Vagina (tissue), 2 donors: ENCODE measurements at places on chromosomes 4 and X.

DNA sequence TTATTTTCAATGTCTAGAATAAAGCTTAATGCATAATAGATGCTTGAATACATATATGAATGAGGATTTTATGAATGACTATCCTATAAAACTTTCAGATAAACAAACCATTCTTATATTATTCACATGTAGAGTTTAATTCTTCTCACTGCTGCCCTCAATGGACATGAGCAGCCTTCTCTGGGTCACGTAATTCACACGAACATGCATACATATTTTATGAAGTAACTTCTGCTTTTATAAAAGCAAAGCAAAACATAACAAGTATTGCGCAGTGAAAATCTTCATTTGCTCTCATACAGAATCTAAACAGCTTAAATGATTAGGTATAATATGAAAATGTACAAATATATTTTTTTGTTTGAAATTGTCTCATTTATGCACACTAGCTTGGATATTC, 116.7 kb downstream of the TMA16 start:
- no peak for DNase-seq

- DNase-seq: peak; percentile 87
Observed at GRCh38 chrX:129651756-129652564, 2.8 kb downstream of the APLN start.

DNA sequence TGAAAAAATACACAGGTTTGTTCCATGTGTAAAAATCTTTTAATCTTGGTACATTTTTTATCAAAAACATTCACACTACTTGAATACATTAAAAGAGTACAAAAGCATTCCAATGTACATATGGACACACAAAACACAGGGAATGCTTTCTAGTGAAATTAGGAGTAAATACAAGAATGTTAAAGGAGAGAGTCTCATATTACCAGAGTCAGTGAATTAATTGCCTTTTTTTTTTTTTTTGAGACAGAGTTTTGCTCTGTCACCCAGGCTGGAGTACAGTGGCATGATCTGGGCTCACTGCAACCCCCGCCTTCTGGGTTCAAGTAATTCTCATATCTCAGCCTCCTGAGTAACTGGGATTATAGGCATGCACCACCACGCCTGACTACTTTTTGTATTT, 17.0 kb downstream of the XIAP start:
- no peak for DNase-seq

GRCh38 chr4:14596904-14597303, 405.4 kb upstream of the CPEB2 start:
- no peak for DNase-seq

GRCh38 chr4:85187106-85187505, 220.6 kb upstream of the WDFY3 start:
- no peak for DNase-seq

GRCh38 chr4:124104628-124105027, 607.9 kb downstream of the ANKRD50 start:
- no peak for DNase-seq

- no peak for DNase-seq
Observed at GRCh38 chr4:76714226-76714625, 183.7 kb downstream of the SOWAHB start.

DNA sequence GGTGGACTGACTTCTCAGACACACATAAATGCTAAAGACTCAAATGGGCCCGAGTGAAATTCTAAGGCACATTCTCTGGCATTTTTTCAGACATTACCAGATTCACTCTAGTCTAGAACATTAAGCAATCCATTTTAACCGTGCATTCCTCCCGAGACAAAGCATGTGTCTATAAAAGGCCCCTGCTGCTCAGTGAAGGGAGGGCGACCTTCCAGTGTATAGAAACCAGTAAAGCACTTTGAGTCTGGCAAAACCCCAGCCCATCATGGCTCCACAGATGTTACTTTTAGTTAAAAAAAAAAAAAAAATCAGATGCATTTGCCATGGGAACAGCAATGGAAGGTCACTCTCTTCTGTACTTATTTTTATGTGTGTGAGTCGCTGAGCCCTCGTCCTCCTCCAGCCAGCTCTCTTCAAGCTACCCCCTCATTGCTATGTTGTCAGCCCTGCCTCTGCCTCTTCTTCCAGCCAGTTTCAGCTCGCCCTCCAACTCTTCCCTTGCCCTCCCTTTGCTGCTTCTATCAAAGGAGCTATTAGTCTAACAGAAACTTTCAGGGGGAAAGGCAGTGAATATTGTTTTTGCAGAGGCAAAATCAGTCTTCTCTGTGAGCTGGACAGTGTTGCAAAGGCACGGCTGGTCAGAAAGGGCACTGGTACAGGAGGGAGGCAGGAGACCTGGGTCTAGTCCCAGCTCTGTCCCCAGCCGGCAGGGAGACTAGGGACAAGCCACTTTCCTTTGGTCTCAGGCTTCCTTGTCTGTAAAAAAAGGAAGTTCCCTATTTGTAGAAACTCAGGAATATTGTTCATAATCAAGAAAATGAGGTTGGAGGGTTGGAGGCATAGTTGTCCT, 644.2 kb downstream of the ZNF674 start:
- DNase-seq: no peak

GRCh38 chrX:68832101-68832416, 3.2 kb downstream of the EFNB1 start:
- no peak for DNase-seq

DNA sequence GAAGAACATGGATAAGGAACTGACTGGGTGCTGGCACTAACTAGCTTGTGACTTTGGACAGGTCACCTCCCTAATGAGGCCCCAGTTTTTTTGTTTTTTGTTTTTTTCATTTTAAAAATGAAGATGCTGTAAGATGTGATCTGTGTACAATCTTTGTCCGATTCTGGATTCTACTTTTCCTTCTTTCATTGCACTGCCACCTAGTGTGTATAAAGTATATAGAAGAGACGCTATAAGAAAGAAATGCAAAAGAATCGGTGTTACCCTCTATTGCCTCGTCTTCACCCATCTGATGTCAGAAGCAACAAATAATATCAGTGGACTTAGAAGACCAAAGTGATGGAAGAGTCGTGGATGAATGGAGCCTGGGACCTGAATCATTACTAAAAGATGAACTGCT, 58.6 kb upstream of the P2RY10 start:
- no peak for DNase-seq

GRCh38 chrX:45138525-45138924, 62.2 kb downstream of the DIPK2B start:
- no peak for DNase-seq

- DNase-seq: no peak
Observed at GRCh38 chr4:140633124-140633523, 64.4 kb upstream of the UCP1 start.

DNA sequence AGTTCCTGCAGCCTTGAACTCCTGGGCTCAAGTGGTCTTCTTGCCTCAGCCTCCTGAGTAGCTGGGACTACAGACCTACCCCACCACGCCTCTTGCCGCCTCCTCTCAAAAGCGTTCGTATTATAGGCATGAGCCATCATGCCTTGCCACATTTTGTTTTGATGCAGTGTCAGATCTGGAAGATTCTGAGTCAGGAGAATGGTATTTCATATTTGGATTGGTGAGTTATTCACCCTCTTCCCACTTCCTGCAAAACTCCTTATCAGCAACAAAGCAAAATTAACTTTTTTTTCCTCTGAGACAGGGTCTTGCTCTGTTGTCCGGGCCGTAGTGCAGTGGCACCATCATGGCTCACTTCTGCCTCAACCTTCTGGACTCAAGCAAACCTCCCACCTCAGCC, 29.6 kb downstream of the REST start:
- no peak for DNase-seq

DNA sequence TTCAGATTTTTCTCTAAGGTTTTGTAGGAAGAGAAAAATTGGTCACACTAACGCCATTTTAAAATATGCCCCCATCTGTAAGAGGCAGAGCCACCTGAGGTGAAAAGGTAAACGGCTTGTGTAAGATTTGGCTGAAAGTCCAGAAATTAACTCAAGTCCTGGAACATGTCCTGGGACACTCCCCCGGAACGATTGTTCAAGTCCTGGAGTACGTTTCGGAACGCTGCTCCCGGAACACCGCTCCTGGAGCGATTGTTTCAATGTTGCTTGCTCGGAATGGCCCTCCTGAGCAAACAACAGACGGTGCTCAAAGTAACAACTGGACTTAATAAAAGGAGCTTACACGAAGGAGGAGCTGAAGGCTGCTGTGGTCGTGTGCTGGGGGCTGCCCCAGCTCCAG, 796.5 kb upstream of the SLIT2 start:
- no peak for DNase-seq

DNA sequence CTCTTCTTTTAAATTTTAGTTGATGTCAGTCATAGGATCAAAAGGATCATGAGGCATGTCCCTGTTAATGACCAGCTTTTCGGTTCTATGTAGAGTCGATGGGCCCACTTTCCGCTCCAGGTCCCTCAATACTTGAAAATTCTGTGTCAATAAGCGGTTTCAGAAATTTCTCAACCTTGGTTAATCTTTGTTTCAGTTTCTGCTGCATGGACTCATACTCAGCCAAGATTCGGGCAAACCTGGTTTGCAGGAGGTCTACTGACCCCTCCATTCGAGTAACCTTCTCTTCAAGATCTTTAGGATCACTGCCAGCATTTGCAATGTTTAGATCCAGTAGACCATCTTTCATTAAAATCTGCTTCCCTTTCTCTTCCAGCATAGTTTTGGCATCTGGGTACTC, 22.0 kb upstream of the NFXL1 start:
- DNase-seq: no peak

GRCh38 chr4:172996571-172997216, 171.9 kb upstream of the GALNT7 start:
- no peak for DNase-seq

DNA sequence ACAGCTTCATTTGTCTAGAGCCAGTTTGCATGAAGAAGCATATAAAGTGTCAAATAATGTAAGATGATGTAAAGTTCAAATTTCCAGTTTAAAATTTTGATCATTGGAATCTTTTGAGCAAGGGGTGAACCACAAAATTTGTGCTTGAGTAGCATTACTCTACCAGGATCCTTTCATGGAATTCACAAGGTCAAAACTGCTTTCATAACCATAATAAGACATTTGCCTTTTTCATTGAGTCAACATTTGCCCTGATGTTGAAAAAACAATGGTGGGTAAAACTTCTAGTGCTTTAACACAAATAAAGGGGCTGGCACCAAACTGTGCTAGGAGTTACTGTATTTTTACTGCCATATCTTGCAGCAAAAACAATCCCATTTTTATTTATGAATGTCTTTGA, 142.2 kb downstream of the GLRA3 start:
- no peak for DNase-seq

- no peak for DNase-seq
Observed at GRCh38 chr4:152807294-152807829, 27.6 kb downstream of the ARFIP1 start.

DNA sequence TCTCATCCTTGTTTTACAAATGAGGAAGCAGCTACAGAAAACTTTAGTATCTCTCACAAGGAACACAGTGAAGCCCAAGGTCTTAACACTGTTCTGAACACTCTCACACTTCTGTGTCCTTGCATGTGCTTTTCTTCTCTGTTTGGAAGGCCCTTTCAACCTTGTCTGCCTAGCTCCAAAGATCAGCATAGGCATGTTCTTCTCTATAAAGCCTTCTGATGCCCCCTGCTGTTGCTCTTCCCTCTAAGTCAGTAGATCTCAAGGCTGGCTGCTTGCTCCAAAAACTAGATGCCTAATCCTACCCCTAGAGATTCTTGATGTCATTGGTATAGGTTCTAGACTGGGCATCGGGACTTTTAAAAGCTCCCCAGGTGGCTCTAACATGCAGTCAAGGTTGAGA, 5.9 kb downstream of the APOO start:
- no peak for DNase-seq

DNA sequence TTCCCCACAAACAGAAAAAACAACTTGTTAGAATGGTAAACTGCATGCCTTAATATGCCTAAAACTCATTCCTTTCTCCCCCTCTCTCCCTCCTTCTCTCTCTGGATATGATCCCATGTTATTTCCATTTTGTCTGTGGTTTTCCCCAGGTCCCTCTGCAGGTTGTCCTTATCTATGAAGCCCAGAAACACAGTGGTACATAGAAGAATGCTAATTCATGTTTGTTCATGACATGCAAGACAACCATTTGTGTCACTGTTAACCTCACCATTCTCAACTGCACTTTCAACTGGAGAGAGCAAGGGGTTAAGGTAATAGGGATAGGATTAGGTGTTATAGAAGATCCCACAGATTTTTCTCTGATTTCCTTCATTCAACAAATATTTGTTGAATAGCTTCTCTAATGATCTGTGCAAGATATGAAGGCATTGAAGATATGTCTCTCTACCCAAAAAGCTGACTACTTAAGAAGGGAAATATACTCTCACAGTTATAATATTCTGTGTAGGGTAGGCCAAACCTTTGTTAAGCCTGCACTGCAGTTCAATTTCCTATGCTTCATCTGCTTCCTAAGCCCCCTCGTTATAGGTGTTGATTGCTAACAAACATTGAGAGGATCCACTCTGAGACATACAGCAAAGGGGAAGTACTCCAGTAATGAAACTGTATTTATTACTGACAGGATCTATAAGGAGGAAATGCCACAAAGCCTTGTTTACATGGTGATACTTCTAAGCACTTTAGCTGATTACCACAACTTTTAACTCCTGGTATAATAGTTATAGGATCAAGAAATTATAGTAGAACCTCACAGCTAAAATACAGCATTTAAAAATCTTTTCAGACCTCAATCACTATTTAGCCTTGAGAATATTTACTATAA, 96.1 kb downstream of the FRYL start:
- no peak for DNase-seq

DNA sequence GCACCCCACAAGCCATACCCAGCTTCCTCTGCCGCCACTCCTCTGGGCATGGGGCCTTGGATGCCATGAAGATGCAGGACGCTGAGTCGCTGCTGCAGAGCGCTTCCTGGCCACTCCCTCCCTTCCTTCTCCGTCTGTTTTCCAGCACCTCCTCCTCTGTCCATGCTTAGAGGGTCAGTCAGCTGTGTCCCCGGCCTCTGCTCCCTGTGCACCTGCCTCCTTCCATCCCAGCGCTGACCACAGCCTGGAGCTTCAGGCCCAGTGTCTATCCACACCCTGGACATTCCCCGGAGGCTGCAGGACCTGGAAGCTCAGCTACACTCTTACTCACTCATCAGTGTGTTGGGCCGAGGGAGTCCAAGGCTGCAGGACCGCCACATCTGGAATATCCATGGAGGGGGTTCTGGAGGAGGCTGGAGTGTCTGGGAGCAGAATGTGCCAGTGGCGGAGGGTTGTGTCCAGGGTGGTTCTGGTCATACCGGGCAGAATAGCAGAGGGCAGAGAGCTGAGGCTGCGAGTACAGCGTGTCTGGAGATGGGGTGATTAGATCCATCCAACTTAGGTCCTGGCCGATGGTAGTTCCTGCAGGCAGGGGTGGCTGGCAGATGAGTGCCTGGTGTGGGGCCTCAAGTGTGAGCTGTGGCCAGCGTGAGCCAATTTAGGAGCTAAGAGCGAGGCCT, 58.6 kb upstream of the ADRA2C start:
- DNase-seq: no peak

DNA sequence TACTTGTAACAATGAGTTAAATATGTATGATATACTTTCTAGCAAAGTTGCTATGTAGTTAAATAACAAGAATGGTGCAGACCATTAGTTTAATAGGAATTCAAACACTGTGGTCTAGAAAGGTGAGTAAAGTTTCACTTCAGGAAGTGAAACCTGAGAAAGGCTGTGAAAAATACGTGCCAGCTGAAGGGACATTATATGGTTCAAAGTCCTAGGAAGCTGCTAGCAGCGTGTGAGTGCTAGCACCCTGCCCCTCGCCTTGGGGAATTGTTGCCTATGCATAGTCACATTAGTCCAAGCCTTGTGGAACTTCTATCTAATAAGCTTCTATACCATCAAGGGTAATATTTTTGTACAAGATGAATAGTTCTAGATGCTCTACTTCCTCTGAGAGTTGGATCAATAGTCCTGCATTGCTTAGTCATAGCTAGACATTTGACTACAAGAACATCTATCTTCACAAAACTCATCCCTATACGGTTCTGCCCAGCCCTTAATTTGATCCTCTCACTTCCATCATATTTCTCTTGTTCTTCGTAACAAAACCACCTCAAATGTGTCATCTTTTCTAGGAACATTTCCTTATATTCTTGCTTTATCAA, 45.8 kb upstream of the ARSJ start:
- no peak for DNase-seq
